C1 segment of cervical spinal cord (tissue), 14 donors: ENCODE measurements at places on chromosomes 13 and 19.

- DNase-seq: no peak
Measured at GRCh38 chr13:104809483-104809882, 1726.0 kb downstream of the EFNB2 start.

DNA sequence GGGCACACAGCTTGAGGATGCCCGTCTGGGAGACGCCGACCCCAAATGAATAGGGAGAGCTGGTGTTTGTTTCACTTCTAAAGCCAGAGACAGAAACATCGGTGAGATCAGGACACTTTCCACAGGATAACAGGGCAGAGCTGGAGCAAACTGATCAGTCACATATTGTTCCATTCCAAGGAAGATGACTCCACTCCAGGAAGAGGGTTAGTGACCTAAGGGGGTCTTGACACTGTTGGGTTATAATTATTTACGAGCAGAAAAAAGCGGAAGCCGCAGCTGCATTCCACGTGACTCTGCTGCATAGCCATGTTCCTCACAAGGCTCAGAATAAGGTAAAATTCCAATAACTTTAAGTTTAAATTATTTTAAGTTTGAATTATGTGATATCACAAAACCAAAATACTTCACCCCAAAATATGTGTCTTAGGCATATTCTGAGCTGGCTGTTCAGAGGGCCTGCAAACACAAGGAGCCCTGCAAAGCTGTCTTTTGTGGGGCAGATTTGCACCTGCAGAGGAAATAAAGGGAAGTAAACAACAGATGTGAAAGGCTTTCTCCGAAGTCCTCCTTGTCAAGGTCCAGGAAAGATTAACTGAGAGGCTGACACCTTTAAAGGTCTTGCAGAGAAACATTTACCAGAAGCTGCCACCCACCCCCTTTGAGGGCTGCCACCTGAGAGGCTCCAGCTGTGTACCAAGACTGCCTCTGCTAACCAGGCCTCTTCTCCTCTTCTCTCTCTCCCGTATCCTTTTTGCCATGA is 819.2 kb downstream of the UQCRFS1 start:
- no peak for DNase-seq

- no peak for DNase-seq
Measured at GRCh38 chr13:25677956-25678355, 306.2 kb downstream of the ATP8A2 start.

DNA sequence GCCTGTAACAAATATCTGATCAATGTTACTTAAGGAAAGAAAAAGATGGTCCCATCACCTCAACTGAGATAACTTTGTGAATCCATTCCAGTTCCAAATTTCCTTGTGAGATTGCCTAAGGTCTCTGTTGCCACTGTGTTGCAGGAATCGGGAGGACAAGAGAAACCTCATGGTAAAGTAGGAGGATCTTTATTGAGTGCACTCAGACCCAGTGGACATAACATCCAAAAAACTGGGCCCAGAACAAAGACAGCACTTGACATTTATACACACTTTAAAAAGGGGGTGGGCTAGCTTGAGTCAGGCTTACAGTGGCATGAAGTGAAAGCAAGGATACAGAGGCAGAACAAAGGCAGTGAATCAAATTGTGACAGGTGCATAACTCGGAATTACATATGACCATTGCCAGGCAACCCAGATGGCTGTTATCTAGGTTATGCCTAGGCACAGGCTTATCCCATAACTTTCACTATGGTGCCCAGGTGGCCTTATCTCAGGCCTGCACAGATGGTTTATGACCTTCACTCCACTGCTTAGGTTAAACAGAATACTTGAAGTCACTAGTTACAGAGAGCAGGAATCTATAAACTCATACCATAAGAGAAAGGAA is 459.4 kb upstream of the PCDH20 start:
- DNase-seq: no peak

GRCh38 chr19:9937001-9937411 is 691 bp upstream of the OLFM2 start:
- no peak for DNase-seq

- no peak for DNase-seq
Measured at GRCh38 chr19:14102756-14103155, 12.2 kb upstream of the SAMD1 start.

- no peak for DNase-seq
Measured at GRCh38 chr13:42929886-42930535, 62.0 kb downstream of the EPSTI1 start.
